ENCODE measurements at places on chromosomes 5 and 9. TPM values are rescaled to one million over a fixed set of nuclear protein-coding genes. Genes with fewer than 3 reads are reported as not detected.

The EIF4EBP3 gene
- 9.0 TPM for total RNA-seq

The DNAH5 gene
- not detected for total RNA-seq

The SLC45A2 gene
- total RNA-seq, result 0.21 TPM

The CSNK1G3 gene
- 26.3 TPM for total RNA-seq

The INSYN2B gene
- not detected for total RNA-seq

The MAMDC4 gene
- total RNA-seq, result 15.5 TPM

The EIF4E1B gene
- total RNA-seq, result not detected

The FOXE1 gene
- total RNA-seq, result not detected

The PHYHD1 gene
- total RNA-seq, result 0.47 TPM

The C5orf24 gene
- 30.1 TPM for total RNA-seq

The NR5A1 gene
- total RNA-seq, result not detected

The LCN2 gene
- total RNA-seq, result not detected

The LNPEP gene
- 80.4 TPM for total RNA-seq

The PCDHB2 gene
- total RNA-seq, result not detected

The MSANTD3 gene
- total RNA-seq, result 20.9 TPM

The SV2C gene
- total RNA-seq, result 0.20 TPM

The FSD1L gene
- total RNA-seq, result 9.2 TPM

The PCDHA2 gene
- total RNA-seq, result not detected

The ZDHHC11 gene
- total RNA-seq, result 10.6 TPM

The GABRA6 gene
- not detected for total RNA-seq

The CATSPER3 gene
- 0.61 TPM for total RNA-seq

The SLC6A18 gene
- total RNA-seq, result not detected

The STPG3 gene
- not detected for total RNA-seq

The LOX gene
- not detected for total RNA-seq

The VAV2 gene
- 5.1 TPM for total RNA-seq

The SPEF2 gene
- total RNA-seq, result 14.1 TPM

The ENG gene
- total RNA-seq, result 18.4 TPM

The ADAMTS13 gene
- total RNA-seq, result 2.6 TPM

The PHF24 gene
- total RNA-seq, result not detected

The RNF180 gene
- not detected for total RNA-seq

The SPINK5 gene
- not detected for total RNA-seq

The FLT4 gene
- total RNA-seq, result 1.7 TPM

Measured in activated CD8-positive, alpha-beta memory T cell treated with anti-CD3 and anti-CD28 coated beads, Interleukin-2, amount 10 ng/mL, durations not matched to agents 7 days and 5 days (primary cell).